Right cardiac atrium (tissue), 5 donors: ENCODE measurements at places on chromosomes 1 and 21. TPM values are rescaled to one million over a fixed set of nuclear protein-coding genes. Genes with fewer than 3 reads are reported as not detected.

OR14K1 gene
- polyA plus RNA-seq: not detected

- DNase-seq: no peak
These were observed 524.2 kb downstream of the KIF26B start for GRCh38 chr1:245678860-245679411.

GRCh38 chr1:33131191-33131590, 50.2 kb downstream of the AZIN2 start:
- DNase-seq: no peak

AVPR1B gene
- polyA plus RNA-seq: 0.07 TPM

FOXD2 gene
- polyA plus RNA-seq: 0.05 TPM

DNA sequence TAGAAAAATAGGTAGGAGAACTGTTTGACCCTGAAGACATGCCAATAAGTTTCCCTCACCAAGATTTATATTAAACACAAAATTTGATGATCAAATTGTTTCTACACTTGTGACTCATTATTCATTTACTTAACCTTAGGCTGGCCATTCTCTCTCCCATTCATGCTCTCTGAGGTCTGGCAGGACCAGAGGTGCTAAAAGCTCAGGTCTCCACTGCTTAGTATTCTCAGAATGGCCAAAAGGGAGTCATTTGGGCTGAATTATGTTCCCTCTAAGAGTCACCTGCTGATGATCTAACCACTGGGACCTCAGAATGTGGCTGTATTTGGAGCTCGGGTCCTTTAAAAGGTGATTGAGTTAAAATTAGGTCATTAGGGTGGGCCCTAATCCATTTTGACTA, 47.1 kb upstream of the ATP1B1 start:
- no peak for DNase-seq

DNA sequence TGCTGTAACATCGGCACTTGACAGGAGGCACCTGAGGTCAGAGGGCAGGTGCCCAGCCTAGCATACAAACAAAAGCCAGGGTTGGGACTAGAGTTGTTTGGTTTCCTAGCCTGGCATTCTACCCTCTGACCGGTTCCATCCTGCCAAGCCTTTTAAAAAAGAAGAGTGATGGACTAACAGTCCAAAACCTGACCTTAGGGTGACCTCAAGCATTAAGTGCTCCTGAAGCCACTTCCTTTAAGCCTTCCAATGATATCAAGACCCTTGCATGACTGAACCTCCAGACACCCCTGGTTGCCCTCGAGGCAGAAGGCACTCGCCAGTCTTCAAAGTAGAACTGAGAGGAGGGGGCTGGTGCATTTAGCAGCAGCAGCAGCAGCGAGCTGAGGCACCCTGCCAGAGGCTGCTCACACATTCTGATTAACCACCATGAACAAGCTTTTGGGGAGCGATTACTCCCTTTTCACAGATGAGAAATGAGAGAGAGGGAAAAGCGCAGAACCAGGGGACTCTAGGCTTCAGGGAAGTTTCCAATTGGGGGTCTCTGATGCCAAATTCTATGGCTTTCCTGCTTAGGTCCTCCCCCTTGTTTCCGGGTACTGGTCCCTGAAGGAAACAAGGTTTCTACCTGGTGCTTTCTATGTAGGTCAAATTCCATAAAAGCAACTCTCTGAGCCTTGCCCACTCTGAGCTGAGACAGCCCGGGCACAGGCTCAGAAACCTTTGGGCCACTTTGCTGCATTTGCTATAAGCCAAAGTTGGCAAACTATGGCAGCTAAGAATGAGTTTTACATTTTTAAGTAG, 9.2 kb downstream of the SLC2A1 start:
- DNase-seq: no peak

- DNase-seq: no peak
These were observed 284.1 kb downstream of the BRINP3 start for GRCh38 chr1:190193508-190194115.

LCE2B gene
- not detected for polyA plus RNA-seq
